ENCODE measurements at places on chromosomes 4 and X.
A peak's percentile ranks its signal among the peaks of the same experiment; 100 is the strongest.

- DNase-seq, result no peak
Measured at GRCh38 chr4:179097741-179098140, 1655.5 kb upstream of the AGA start.

DNA sequence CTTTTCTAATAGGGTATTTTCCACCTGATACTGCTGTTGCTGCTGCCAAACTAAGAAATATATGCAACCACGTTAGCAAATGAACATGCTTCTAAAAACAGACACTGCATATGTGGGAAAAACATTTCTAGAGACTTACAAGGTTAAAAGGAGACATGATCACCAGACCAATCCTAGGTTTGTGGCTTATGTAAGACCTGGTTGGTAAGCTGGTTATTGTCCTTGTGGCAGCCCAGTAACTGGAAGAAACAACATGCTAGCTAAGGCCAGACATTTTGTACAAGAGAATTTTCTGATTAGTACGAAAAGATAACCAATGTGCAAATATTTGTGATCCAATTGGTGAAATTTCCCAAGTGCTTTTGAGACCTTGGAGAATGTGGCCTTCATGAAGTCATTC, 112.0 kb downstream of the AFF2 start:
- DNase-seq, result no peak

DNA sequence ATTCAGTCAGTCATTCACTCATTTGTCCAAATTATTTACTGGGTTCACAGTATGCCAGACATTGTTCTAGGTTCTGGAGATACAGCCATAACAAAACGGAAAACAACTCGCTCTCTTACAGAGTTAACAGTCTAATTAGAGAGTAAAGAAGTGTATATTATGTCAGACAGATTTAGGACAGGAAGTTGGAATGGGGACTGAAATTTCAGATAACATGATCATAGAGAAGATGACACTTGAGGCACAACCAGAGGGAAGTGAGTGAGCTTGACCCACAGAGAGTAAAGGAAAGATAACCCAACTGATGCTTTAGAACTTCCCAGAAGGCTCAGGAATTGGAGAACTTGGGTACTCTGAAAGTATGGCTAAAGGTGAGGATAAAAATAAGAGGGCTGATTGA, 139.4 kb downstream of the ZAR1 start:
- no peak for DNase-seq

GRCh38 chr4:41442810-41443209, 95.1 kb upstream of the LIMCH1 start:
- no peak for DNase-seq

- DNase-seq, result peak; percentile 87
Measured at GRCh38 chrX:2690856-2691542, at the start of gene CD99. Gene CD99, plus strand, starts transcription at chrX:2691295. Its CDS starts 66 bp downstream, at chrX:2691361.

GRCh38 chr4:15332377-15332776, 95.5 kb upstream of the C1QTNF7 start:
- no peak for DNase-seq

- no peak for DNase-seq
Measured at GRCh38 chr4:156596026-156596425, 375.6 kb downstream of the PDGFC start.

DNA sequence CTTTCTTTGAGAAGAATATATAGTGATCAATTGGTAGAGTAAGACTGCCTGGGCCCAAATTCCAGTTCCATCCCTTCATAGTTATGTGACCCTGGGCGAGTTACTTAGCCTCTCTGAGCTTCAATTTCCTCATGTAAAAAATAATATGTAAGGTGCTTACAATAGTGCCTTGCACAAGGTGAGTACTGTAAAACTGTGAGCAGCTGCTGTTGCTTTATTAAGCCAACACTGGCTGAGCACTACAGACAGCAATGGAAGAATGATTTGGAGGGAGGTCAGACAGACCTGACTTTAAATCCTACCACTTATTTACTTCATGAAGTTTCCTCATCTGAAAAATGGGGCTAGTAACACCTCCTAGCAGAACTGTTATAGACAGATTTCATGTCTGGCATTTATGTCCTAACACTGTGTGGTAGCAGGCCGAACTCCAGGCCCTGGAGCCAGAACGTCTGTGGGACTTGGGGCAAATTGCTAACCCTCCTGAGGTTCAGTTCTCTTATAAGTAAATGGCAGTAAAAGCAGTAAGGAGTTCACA, 53.8 kb downstream of the RNF150 start:
- no peak for DNase-seq

- DNase-seq, result no peak
Measured at GRCh38 chr4:26822546-26822945, 38.1 kb upstream of the STIM2 start.

DNA sequence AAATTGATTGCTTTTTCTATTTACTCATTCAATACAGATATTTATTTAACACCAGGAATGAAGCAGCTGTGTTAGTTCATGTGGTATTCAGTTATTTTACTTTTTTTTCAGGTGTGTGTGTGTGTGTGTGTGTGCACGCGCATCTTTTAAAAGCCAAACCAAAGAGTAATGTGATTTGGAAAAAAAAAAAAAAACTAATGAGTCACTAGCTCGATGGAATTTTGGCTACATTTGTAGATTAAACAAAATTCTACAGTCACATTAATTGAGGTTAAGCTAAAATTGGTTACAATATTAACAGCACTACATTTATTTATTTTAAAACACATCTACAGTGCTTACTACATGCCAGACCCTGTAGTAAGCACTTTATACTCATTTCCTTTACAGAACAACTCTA, 66.8 kb downstream of the HHIP start:
- no peak for DNase-seq

GRCh38 chrX:23504895-23505294, 162.4 kb upstream of the PRDX4 start:
- DNase-seq, result no peak

DNA sequence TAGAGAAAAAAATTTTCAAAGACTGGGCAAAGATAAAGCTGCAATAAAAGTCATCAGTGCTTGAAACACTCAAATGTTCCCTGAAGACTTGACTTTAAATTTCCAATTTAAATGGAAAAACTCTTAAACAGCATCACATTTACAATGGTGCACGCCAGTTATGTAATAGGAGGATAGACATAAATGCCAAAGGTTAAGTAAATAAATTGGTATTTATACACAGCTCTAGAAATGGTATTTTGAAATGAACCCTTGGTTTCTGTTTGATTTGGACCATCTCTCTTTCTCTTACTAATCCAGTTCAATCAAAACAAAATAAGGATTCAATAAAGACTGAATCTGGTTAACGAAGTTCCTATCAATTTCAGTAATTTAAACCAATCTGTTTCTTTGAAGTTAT, 272.6 kb downstream of the GPM6A start:
- no peak for DNase-seq

- no peak for DNase-seq
Measured at GRCh38 chr4:143390764-143391163, 54.1 kb downstream of the GAB1 start.

- DNase-seq, result no peak
Measured at GRCh38 chrX:42739258-42739657, 38.7 kb downstream of the PPP1R2C start.

DNA sequence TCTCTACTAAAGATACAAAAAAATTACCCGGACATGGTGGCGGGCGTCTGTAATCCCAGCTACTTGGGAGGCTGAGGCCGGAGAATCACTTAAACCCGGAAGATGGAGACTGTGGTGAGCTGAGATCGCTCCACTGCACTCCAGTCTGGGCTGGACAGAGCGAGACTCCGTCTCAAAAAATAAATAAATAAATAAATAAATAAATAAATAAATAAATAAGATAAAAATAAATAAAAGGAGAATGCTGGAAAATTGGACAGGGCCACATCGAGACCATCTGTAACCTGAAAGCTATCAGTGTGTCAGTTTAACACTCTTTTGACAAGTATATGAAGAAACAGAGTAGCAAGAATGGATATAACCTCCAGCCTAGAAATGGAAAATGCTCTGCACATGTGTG, 15.7 kb upstream of the FAT1 start:
- no peak for DNase-seq

DNA sequence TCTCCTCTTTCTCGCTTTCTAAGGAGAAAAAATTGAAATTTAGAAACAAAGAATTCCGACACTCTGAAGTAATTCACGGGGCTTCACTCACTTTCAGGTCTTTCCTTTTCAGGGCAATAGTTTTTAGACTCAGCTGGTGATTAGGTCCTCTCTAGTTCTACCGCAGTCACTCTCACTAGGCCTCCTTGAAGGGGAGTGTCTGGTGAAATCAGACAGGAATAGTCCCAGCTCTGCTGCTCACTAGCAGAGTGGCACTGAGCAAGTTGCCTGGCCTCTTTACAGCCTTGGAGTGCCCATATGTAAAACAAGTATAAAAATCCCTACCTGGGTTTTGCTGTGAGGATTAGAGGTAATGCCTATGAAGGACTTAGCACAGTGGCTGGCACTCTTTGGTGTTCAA, 64.1 kb downstream of the NEUROG2 start:
- no peak for DNase-seq

- no peak for DNase-seq
Measured at GRCh38 chrX:3006495-3006894, at the start of gene ARSH. Gene ARSH, plus strand, starts transcription at chrX:3006546. Its CDS starts 67 bp downstream, at chrX:3006613.

DNA sequence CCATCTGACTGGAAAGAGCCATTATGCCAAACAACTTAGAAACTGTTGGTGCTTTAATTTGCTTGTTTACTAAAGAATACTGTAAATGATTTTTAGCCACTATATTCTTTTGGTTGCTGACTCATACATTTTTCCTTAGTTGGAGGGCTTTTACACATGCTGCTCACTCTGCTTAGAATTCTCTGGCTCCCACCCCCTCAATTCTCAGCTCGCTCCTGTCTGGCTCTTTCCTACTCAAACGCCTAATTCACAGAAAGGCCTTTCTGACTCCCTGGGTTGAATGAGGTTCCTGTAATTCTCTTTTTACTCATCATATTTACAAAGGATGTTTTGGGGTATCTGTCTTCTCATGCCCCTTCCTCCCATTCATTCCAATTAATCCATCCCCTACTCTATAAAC, 26.1 kb upstream of the PARM1 start:
- DNase-seq, result no peak

DNA sequence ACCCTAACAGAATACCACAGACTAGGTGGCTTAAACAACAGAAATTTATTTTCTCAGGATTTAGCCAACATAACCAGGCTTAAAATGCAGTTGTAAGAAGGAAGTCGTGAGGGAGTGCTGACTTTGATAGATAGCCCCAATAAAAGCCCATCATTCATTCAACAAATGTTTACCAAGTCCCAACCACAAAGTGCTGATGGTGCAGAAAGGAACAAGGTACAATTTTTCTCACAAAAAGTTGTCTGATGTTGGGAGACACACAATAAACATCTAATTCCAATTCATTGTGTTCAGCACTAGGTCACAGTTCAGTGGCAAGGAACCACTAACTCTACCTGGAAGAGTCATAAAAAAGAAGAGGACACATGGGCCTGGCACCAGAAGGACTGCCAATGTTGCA, 42.2 kb downstream of the AKAP4 start:
- no peak for DNase-seq

GRCh38 chr4:1604706-1605205, 79.4 kb downstream of the FAM53A start:
- no peak for DNase-seq

DNA sequence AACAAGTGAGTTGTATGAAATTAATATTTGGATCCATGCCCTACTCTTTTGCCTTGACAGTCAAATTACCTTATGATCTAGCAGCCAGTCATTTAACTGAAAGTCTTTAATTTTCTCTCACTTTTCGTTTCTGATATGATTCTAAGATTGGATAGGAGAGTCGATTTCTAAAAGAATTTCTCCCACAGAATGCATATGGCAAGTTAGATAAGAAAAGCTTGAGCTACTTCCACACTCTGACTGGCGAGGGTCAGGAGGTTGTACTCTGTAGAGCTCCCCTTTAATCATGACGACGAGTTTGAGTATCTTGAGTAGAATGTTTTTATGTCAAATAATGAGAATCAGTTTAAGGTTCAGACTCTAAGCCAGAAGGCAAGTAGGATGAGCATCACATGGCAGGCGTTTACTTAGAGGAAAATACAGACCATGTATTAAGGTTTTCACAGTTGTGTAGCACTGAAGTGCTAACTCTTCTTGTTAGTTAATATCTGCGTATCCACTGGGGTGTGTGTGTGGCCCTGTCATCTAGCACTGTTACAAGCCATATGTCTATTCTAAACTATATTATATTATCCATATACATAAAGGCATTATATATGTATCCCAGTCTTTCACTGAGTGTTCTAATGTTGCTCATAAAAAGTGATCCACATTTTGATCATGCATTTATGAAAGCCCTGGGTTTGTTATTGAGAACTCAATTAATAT, 37.8 kb downstream of the LRP2BP start:
- DNase-seq, result no peak

GRCh38 chr4:79759793-79760192, 313.2 kb downstream of the ANTXR2 start:
- DNase-seq, result no peak

- DNase-seq, result no peak
Measured at GRCh38 chr4:13703096-13703495, 75.6 kb upstream of the BOD1L1 start.

GRCh38 chr4:52837716-52838558, 24.2 kb upstream of the RASL11B start:
- DNase-seq, result no peak

- DNase-seq, result no peak
Measured at GRCh38 chr4:123127218-123127617, 204.8 kb upstream of the NUDT6 start.

- no peak for DNase-seq
Measured at GRCh38 chrX:46574774-46575381, 1.3 kb downstream of the CHST7 start.

DNA sequence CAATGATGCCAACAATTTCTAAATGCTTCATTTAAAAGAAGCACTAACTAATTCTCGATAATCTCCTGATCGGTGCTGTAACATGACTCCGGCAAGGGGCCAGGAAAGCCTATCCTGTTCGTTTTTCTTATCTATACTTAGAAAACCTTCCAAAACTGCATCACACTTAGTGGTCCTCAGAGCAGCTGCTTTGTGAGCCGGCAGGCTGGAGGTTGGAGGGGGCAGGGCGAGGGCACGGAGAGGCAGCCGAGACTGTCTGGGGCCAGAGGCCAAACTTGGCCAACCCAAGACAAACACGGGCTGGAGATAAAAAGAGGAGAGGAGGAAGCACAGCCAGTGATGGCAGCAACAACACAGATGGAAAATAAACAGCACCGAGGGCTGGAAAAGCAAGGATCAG, 455.7 kb downstream of the BCOR start:
- DNase-seq, result no peak

DNA sequence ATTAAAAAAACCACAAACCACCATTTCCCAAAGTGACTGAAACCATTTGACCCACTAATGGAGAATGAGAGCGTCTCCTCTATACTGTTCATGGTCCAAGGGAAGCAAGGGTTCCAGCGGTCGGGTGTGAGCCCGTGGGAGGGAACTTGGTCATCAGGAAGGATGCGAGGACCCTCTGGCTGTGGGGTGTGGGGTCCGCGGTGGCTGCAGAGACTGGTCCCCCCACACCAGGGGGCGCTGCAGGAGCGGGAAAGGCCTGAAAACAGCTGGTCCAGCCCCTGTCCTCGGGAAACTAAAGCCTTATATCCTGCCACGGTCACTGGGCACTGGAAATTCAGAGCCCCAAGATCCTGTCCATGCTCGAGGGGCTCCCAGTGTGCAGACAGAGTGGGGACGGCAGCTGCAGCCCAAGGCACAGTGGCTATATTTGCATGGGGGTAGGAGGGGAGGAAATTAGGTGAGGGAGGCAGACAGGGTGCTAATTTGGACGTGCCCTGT, 4.3 kb downstream of the BLOC1S4 start:
- DNase-seq, result peak; percentile 59
